ENCODE measurements at places on chromosomes 7 and 10.
A peak's percentile ranks its signal among the peaks of the same experiment; 100 is the strongest.

DNA sequence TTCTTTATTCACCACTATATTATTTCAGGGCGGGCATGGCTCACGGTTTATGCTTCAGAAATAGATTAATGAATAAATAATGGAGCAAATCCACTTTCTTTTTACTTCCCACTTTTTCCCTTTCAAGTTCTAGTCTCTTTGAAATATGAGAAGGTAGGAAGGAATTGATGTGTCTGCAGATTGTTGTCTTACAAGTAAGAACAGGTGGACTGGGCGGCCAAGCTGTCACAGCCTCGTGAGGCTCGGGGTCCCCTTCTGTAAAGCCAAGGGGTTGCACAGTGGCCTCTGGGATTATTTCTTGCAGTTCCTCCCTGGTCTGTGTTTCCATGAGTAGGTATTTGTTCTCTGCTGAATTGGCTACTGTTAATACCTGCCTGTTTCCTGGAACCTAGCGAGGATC is 11.2 kb downstream of the VWA2 start:
- DNase-seq, result no peak

DNA sequence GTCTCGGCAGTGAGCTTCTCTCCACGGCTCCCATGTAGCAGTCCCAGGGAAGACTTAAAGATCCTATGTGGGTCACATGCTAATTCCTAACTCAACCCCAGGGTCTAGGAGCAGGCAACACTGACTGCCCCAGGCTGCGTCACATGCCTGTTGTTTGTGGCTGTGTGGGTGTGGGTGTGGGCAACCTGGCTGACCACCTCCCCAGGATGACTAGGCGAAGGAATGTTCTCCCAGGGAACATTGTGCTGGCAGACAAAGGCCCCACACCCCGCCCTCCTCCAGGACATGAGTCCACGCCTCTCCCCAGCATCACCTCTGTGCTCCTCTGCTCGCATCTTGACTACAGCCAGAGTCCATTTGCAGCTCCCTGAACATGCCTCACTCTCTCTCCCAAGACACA is 30.3 kb downstream of the SLC29A3 start:
- no peak for DNase-seq

DNA sequence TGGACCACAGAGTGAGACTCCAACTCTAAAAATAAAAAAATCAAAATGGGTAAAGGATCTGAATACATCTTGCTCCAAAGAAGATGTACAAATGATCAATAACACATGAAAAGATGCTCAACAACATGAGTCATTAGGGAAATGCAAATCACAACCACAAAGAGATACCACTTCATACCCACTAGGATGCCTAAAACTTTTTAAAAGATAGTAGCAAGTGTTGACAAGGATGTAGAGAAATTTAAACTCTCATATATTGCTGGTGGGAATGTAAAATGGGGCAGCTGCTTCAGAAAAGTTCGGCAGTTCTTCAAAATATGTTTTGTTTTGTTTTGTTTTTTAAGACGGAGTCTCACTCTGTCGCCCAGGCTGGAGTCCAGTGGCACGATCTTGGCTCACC is 45.7 kb upstream of the GTF2IRD1 start:
- no peak for DNase-seq

GRCh38 chr7:23333671-23334246 is 34.6 kb downstream of the MALSU1 start:
- no peak for DNase-seq

- no peak for DNase-seq
These were observed 16.9 kb downstream of the RPA3 start for GRCh38 chr7:7701527-7701926.

- DNase-seq, result no peak
These were observed 6.1 kb upstream of the ZNF438 start for GRCh38 chr10:31037749-31038148.

DNA sequence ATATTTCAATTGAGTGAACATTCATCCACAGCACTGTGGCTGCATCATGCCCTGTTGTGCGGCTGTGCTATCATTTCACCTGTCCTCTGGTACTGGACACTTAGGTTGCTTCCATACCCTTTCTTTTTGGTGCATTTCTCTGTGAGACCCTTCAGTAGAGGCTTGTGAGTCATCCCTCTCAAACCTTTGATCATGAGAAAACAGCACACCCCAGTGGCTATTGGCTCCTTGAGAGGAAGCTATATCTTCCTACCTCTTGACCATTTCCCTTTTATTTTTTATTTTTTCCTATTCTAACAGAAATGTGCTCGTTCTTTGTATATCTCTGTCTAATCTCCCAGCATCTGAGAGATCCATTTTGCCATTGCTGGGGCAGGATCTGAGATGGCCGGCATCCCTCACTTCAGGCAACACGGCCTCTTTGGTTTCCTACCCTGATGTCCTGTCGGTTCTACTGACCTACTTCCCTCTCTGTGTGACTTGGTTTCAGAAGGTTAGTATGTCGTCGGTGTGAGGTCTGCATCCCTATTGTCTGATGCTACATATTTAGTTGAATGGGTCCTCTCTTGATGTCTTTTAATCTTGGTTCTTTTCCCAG is 23.8 kb upstream of the PIK3AP1 start:
- DNase-seq, result peak; percentile 20

DNA sequence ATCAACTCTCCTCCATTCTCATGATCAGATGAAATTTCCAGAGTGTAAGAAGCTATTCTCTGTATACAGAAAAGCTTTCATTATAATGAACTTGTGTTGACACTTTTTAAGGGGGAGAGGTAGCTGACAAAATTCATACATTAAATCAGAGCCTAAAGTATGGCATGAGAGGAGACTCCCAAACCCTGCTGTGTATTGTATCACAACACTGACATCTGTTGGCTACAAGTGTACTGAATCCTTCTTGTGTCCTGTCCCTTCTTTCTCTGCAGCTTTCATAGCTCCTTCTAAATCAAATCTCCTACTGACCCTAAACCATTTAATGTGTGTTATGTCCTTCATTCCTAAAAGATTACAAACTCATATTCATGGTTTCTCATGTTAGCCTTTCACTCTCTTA is 70.9 kb downstream of the GCC1 start:
- peak; percentile 43 for DNase-seq

DNA sequence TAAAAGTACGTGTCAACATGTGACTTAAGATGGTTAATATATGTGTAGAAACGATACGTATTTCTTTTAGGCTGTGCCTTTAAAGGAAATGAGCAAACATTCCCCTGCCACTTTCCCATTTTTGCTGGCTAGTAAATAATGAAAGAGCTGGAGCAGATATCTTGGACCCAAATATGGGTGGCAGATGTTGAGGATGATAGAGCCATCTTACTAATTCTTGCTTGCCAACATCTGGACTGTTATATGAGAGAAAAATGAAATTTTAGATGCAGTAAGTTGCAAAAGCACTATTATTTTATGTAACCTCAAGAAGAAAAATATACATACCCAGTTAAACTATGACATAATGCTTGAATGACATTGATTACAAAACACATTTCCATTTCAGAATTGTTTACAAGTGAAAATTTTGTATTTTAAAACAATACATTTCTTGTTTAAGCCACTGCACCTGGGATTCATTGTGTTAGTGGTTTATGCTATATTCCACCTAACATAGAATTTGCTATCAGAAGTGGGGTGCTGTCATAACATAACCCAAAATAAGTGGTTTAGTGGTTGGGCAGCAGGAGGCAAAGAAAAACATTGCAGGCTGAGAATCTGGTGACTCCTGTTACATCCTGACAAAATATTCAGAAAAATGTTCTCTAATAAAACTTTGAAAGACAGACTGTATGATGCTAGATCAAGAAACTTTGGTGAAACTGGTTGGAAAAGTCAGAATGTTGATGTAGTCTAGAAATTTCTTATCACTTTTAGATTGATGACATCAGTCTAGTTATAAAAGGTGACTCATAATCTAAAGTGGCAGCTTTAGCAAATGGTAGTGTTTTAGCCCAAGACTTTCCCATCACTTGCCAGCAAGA is 305.0 kb downstream of the PTEN start:
- no peak for DNase-seq

DNA sequence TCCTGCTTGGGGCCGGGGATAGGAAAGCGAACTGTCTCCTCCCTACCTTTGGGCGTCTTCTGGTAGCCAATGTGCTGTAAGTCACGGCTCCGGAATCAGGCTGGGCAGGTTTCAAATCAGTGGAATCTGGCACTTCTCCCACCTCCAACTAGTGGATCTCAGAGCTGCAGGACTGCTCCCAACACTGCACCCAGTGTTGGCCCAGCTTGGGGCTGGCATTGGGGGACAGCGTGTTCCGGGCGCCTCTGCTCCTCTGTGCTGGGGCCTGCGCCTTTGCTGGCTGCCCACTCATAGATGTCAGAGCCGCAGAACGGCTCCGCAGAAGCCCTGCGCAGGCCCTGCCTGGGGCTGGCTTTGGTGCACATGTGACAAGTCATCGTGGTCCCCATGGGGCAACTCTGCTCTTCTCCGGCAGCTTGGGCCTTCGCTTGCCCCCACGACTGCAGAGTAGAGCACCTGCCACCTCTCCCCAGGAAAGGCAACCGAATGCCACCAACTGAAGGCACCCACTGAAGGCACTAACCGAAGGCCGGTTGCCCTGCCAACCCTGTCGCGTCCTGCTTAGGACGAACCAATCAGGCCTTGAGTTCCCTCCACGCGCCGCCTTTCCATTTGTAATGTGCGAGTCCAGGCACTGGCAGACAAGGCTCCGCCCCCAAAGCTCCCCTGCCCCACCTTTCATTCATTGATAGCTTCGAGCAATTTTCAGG is 85.5 kb upstream of the ABI1 start:
- no peak for DNase-seq

DNA sequence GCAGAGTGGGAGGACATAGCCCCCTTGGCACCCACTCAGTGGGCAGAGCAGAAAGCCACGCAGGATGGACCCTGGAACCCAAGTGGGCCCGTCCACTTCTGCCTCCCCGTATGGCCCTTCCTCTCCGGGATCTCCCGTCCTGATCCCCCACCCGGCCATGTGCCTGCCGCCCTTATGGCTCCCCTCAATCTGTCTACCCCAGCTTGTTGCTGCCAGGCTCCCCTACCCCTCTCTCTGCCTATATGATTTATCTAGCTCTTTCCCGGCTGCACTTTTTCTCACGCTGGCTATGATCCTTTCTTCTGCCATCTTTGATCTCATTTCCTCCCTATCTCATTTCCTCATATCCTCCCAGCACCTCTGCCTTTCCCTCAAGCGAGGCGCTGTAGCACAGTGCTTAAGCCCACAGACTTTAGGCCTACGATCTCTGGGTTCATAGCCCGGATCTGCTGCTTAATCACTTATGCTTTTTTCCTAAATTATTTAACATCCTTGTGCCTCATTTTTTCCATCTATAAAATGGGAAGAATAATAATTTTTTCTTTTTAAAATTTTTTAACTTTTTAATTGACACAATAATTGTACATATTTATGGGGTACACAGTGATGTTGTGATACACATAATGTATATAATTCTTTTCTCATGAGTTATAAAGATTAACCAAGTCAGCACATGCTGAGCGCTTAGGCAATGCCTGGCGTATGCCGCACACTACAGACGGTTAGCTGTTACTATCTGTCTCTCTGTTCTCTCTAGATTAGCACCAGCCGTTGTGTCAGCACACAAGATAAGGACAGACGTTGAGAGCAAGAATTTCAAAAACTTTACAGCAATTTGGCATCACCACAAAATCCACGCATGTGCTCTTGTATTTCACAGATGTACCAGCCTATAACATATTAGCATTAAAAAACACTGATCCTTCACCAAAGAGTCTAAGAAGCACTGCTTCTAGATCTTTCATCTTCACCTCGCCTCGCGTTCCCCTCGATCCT is 18.1 kb downstream of the KCNH2 start:
- DNase-seq, result no peak

- DNase-seq, result peak; percentile 65
These were observed 73.4 kb upstream of the KCNMA1 start for GRCh38 chr10:77710759-77711682.

DNA sequence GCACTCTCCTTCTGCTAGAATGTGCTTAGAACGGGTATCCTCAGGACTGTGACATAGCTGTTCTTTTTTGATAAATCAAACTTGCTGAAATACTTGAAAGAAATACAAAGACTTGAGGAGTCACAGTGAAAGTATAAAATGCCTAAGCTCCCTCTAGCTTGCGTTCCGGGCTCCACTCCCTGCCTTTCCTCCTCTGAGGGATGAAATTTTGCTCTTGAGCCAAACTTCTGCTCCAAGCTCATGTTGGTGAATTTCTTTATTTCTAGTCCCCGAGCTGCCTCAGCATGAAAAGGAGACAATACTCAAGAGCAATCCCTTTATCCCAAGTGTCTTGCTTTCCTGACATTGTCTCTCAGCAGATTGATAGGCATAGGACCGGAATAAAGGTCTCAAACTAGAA is 499.6 kb upstream of the ADARB2 start:
- DNase-seq, result no peak

- DNase-seq, result no peak
These were observed 68.8 kb upstream of the INSIG1 start for GRCh38 chr7:155228894-155229293.

DNA sequence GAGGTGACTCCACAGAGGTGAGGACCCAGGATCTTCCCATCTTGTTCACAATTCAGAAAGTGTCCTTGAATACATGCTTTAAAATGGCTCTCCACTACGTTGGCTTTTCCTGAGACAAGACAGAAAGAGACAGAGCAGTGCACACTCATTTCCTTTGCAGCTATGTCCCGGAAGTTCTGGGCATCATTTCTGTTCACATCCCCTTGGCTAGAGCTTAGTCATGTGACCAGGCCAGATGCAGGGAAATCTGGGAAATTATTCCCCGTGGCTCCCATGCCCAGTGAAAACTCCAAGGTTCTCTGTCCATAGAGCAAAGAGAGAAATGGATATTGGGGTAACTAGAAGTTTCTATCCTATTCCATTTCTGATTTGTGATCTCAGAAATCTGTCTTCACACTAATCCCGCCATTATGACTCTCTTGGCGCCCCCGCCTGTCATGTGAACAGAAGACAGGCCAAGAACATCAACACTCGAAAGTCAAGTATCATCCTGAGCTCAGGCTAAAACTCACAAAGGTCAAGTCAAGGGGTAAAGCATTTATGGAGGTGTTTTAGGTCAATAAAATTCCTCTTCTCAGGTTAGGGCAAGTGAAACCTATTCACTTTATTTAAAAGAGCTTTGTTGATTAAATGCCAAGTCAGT is 251.4 kb upstream of the HABP2 start:
- DNase-seq, result no peak

- no peak for DNase-seq
These were observed 490.8 kb downstream of the TNS3 start for GRCh38 chr7:47091141-47091540.

DNA sequence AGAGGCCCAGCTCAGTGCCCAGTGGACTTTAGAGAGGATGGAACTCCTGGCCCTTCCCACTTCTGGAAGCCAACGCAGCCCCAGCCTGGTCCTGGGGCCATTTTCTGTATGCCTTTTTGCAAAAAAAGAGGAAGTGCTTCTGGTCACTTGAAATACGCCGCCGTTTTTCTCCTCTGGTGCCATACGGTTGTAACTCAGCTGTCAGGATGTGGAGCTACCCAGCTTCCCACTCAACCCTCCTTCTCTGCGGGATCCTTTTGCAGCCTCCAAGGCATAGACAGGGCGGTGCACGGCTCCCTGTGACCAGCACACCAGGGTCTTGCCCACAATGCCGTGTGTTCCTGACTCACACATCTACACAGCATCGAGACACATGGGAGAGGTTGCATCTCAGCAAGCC is 369.6 kb downstream of the TCERG1L start:
- no peak for DNase-seq

GRCh38 chr7:2613931-2614600 is 17.7 kb upstream of the TTYH3 start:
- no peak for DNase-seq

Data from CD4-positive, alpha-beta T cell treated with Interleukin-12 subunit alpha and Interleukin-12 subunit beta, for 1 hour (primary cell).